ENCODE measurements at places on chromosomes 11 and 22.

- no peak for DNase-seq
Observed at GRCh38 chr22:30697975-30698374, 3.3 kb downstream of the OSBP2 start.

DNA sequence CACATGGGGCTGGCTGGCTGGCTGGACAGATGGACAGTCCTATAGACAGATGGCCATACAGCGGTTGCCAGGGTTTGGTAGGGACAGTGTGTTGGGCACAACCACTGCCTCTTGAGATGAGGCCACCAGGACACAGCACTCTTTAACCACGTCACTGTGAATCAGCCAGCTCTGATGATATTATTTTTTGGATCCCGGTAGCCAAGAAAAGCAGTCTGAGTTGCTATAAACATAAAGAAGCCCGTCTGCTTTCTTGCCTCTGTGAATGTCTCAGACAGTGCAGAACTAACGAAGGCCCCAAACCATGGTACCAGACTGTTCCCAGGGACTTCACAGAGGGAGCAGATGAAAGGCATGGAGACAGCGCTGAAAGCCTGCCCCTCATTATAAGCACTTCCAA, 115.9 kb upstream of the CSNK2A3 start:
- no peak for DNase-seq

DNA sequence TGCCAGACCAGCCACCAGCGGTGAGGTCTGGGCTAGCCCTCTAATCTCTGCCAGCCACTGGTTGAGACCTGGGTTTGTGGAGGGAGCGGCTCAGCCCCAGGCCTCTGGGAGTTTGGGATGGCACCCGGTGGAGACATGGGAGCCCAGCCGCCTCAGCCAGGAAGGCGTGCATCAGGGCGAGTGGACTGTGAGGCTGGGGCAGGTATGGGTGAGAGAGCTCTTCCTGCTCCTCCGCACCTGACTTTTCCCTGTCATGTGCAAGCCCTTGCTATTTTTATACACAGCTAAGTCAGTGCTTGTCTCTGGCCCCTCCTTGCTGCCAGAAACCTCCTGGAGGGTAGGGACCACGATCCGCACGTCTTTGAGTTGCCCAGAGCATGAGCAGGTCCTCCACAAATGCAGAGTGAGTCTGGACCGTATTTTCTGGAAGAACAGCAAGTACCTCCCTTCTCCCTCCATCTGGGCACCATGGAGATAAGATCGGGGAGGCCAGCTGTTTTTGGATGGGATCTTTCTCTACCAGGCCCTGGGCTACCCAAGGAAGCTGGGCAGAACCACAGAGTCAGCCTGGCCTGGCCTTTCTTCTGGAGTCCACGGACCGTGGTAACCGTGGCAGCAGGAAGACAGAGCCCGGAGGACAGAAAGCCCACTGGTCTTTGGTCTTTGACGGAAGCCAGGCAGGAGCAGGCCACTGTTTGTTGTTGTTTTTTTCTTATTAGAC, 53.3 kb downstream of the IGLL1 start:
- DNase-seq, result no peak

DNA sequence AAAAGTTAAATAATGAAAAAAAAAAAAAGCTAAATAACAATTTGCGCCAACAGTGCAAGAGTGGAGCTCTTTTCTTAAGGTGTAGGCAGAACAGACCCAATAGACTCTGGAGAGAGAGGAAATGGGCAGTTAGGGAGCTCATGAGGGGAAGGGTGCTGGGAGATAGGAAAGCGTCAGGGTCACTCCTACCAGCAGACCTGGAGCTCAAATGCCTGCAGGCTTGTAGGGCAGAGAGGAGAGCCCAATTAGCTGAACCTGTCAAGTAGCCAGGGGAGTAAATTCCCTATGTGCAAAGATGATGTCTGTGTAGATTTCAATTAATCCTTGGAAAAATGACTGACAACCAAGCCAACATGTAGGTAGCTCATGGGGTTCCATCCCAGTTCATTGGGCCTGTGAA, 73.0 kb downstream of the RAB30 start:
- no peak for DNase-seq

DNA sequence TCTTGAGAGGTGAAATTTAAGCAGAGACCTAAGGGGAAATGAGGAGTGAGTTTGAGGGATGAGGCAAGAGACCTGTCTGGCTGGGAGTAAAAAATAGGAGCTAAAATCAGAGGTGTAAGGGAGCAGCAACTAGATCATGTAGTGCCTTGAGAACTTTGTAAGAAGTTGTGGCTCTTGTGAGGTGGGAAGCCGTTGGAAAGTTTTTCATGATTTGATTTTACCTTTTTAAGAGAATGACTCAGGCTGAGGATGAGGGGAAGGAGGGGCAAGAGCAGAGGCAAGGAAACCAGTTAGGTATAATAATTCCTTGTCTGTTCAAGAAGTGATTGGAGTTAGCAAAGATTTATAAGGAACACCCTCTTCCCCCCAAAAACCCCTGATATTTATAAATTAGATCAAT, 25.8 kb downstream of the QSER1 start:
- no peak for DNase-seq

DNA sequence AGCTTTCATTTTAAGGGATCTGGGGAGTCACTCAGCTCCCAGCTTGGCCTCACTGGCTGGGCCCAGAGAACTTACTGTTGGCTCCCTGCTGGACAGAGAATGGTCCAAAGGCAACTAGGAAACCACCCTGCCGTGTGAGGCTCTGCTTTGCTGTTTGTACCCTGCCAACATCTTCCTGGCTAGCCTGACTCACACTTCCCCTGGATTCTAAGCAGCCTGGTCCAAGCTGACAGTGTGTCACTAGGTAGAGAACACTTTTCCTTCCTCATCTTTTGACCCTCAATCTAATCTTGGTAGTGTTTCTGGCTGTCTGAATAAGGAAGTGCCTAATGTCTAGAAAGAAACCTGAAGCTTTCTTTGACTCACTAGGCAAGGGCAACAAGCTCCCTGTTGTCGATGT, 76.7 kb downstream of the FAR1 start:
- DNase-seq, result no peak

DNA sequence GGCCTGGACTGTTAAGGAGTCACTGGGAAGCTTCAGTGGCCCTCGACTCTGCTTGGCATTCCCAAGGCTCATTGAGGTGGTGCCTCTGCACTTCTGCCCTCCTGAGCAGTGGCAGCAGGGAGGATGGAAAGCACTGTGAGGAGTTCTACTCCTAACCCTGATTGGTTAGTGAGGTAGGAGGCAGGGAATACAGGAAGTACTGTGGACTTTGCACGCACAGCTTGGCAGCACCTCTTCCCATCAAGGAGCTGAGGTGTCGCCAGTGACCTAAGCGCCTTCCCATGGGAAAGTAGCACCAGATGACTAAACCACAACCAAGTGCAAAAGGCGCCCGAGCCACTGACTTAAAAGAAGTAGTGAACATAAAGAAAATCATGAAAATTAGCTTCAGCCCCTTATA, 152.5 kb upstream of the CADM1 start:
- no peak for DNase-seq

- DNase-seq, result no peak
Observed at GRCh38 chr11:11451501-11452005, 98.5 kb upstream of the CSNK2A3 start.

- peak; percentile 42 for DNase-seq
Observed at GRCh38 chr22:22342697-22343580, 98.4 kb downstream of the VPREB1 start.

DNA sequence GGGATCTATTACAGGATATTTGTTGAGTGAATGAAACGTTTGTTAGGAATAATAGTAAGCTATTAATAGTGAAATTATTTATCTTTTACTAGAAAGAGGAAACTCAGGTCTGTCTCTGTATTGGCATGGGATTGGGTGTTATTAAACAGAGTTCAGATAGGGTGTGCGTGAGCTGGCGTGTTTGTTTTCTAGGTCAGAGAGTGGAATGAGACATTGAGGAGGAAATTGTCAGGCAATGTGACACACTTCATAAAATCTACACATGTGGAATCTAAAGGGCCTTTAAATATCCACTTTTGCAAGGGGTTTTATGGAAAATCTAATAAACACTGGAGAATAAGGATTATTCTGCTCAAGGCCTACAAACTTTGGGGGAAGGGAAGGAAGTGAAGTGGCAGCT, 552.9 kb downstream of the NTM start:
- DNase-seq, result no peak

GRCh38 chr22:19827341-19828034, 27.2 kb downstream of the GNB1L start:
- DNase-seq, result no peak

- DNase-seq, result no peak
Observed at GRCh38 chr22:40676644-40677043, 2.6 kb upstream of the MCHR1 start.

- DNase-seq, result no peak
Observed at GRCh38 chr22:35421121-35421520, 21.2 kb downstream of the MCM5 start.

DNA sequence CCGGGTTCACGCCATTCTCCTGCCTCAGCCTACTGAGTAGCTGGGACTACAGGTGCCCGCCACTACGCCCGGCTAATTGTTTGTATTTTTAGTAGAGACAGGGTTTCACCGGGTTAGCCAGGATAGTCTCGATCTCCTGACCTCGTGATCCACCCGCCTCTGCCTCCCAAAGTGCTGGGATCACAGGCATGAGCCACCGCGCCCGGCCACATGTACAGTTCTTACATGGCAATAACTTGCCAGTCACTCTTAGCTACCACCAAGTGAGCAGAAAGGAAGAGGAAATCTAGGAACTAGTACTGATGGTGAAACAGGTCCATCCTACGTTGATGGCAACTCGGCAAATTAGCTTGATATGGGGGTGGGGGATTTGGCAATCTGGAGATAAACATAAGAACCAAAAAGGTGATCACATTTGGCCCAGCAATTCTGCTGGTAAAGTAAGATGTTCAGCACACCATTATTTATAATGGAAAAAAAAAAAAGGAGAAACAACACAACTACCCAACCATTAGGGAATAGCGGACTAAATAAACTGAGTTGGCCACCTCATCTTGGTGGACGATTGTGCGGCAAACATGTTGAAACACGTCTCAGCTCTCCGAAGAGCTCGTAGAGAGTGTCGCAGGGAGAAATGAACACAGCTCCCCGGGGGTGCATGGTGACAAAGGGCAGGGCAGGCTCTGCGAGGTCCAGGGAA, 5.3 kb downstream of the NLRP6 start:
- DNase-seq, result no peak

DNA sequence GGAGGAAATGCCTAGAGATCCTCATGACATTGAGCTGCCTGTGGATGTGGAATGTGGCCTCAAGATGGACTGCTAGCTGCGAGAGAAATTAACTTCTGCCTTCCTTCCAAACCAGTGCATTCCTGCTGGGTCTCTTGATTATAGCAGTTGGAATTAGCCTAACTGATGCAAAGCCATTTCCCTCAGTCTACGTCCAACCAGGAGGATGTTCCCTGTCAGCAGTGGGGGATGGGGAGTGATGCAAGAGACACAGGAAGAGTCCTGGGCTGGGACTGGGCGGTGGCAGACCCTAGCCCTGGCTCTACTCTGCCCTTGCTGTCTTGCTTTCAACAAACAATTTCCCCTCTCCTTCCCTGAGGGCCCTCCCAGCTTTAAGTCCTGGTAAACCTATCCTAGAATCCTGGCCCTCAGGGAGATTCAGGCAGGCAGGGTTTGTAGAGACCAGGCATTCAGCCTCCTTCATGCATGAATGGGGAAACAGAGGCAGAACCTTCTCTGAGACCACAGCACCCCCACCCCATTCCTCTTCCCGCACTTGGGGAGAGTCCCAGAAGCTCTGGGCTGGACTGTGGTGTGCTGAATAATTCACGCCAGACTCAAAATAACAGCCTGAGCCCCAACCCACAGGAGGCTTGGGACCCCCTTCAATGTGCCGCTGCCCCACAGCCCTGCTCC, 17.0 kb downstream of the C11orf96 start:
- no peak for DNase-seq

- DNase-seq, result no peak
Observed at GRCh38 chr11:1793081-1793480, 29.4 kb upstream of the CTSD start.

- DNase-seq, result no peak
Observed at GRCh38 chr11:37110385-37110784, 512.3 kb upstream of the RAG2 start.

GRCh38 chr11:18697576-18697975, 1.0 kb upstream of the TMEM86A start:
- DNase-seq, result no peak

DNA sequence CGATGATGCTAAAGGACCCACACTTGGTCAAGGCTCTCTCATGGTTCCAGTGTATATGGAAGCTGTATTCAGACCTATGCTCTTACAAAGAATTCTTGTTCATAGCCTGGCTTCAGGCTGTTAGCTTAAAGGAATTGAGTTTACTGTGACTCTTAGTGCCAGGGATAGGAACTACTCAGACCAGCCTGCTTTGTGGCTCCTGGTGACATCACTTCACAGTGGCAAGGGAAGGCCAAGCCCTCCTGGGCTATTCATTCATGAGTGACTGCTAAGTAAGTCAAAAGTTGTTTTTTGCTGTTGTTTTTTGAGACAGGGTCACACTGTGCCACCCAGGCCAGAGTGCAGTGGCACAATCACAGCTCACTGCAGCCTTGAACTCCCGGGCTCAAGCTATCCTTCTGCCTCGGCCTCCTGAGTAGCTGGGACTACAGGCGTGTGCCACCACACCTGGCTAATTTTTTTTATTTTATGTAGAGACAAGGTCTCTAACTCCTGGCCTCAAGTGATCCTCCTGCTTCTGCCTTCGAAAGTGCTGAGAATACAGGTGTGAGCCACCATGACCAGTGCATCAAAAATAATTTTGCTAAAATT, 9.6 kb downstream of the ART5 start:
- no peak for DNase-seq

DNA sequence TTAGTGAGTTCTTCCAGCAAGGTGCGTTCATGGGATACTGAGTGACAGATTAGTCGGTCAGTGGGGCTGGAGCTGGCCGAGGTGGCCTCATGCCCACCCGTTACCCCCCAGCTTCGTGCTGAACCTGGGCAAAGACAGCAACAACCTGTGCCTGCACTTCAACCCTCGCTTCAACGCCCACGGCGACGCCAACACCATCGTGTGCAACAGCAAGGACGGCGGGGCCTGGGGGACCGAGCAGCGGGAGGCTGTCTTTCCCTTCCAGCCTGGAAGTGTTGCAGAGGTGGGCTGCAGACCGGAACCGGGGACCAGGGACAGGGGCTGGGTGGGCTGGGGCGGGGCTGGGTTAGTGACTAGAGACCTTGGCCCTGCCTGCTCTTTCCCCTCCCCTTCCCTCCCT, 2.9 kb downstream of the LGALS1 start:
- no peak for DNase-seq

- no peak for DNase-seq
Observed at GRCh38 chr11:17294033-17294432, 17.5 kb downstream of the NUCB2 start.

DNA sequence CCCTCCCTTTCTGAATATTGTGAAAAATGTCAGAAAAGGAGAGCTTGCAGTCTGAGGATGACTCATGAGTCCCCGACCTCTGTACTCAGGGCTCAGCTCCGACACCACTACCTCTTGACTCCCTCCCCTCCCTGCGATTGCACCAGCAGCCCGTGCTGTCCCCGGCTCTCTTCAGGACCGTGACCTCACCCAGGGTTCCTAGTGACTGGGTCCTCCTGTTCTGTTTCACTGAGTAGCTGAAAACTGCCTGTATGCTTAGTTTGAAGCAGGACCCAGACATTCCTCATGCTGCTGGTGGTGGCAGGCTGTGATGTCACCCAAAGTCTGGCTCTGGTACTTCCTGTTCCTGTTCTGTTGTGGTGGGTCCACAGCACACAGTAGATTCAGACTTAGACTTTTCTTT, 11.7 kb downstream of the PHRF1 start:
- peak; percentile 34 for DNase-seq

- DNase-seq, result no peak
Observed at GRCh38 chr11:67542169-67542568, 18.9 kb upstream of the CABP2 start.

- DNase-seq, result no peak
Observed at GRCh38 chr11:79229047-79229446, 211.8 kb downstream of the TENM4 start.

GRCh38 chr11:82045748-82046457, 687.8 kb downstream of the FAM181B start:
- no peak for DNase-seq
